ENCODE measurements at places on chromosomes 11 and 22.

DNA sequence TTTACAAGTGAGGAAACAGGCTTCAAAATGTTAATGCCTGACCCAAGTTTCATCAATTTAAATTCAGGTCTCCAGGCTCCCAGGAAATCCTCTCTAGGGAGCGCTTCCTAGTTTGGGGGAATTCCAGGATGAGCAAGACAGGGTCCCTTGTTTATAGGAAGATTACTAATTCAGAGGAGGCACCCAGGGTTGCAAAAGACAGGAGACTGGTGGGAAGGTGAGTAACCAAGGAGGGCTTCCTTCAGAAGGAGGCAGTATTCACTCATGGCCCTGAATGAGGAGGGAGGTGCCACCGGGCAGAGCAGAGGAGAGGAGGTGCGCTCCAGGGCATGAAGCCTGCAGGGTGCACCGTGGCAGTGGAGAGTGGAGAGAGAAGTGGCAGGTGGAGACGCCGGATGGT is 1.6 kb downstream of the TMEM132A start:
- no peak for DNase-seq

DNA sequence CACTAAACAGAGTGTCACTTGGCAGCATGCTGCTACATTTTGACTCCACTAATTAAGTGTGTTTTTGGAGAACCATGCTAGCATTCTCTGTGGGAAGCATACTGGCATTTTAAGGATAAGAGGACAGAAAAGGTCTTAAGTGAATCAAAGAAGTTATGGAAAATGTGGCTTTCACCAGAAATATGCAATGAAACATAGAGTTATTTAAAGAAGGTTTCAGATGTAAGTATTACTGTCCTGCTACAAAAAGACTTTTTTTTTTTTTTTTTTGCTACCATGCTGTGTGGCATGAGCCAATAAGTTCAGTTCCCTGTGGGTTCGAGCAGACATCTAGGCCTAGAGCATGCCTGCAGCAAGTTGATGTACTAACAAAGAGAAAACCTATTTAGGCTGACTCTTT is 187.6 kb downstream of the MSANTD4 start:
- no peak for DNase-seq

DNA sequence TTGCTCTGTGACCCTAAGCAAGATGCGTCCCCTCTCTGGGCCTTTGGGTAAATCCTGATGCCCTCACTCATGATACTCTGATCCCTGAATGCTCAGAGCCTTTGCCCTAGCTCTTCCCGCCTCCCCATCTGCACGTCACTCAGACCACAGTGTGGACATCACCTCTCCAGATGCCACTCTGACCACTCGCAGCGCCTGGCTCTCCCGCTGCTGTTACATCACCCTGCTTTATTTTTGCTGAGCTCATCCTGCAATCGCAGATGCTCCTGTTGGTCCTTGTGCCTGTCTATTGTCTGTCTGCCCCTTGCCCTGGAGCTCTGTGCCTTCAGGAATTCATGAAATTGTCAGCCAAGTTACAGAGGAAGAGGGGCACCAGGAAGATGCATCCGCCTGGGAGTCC is 5.5 kb downstream of the OSM start:
- no peak for DNase-seq

DNA sequence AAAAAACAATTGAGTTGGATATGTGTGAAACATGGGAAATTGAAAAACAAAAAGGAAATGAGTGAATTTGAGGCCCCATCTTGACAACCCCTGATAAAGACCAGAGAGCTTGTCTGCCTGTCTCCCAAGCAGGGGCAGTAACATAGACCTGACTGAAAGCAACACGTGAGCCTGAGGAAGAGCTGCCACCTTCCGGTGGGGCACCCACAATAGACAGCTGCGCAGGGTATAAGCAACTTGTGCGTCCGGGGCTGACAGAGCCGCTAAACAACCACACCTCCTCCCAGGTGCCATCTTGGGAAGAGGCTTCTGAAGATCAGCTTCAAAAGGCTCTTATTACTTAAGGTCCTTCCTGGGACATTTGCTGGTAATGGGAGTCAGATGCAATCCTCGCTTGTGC is 166.8 kb downstream of the NTM start:
- no peak for DNase-seq

DNA sequence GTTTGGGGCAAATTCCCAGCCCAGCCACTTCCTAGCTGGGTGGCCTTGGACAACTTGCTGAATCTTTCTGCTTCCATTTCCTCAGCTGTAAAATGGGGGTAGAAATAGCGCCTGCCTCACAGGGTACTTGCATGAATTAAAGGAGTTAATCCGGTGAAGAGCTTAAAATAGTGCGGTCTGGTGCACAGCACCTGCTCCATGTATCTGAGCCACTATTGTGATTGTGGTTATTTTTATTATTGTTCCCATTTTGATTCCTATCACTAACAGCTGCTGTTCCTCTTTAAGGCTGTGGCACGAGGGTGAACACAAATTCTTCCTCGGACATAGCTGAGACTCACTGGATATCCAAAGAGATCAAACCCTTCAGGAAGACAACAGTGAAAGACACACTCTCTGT is 46.9 kb upstream of the TP53I11 start:
- no peak for DNase-seq

GRCh38 chr22:49599691-49600455 is 227.8 kb downstream of the BRD1 start:
- no peak for DNase-seq

- peak; percentile 84 for DNase-seq
Measured at GRCh38 chr11:62560566-62561103, 13.1 kb downstream of the EEF1G start.

- DNase-seq = no peak
Measured at GRCh38 chr11:124890683-124891372, 6.8 kb downstream of the ROBO4 start.

DNA sequence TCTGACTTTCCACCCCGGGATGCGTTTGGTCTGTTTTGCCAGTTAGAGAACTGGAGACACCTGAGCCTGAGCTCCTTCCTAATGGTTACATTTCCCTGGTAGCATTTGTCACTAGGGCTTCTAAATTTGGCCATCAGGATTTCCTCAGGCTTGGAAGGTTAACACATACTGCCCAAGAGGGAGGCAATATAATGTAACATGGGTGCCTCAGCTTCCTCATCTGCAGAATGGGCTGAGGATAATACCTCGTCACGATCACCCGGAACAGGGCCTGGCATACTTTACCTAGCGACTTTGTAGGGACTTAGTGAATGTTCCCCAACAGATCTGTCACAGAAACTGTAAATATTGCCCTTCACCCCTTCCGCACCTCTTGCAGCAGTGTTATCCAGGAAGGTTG is 11.3 kb downstream of the IL17RA start:
- DNase-seq = no peak

GRCh38 chr22:45084400-45084920 is 74.7 kb upstream of the PHF21B start:
- DNase-seq = no peak

DNA sequence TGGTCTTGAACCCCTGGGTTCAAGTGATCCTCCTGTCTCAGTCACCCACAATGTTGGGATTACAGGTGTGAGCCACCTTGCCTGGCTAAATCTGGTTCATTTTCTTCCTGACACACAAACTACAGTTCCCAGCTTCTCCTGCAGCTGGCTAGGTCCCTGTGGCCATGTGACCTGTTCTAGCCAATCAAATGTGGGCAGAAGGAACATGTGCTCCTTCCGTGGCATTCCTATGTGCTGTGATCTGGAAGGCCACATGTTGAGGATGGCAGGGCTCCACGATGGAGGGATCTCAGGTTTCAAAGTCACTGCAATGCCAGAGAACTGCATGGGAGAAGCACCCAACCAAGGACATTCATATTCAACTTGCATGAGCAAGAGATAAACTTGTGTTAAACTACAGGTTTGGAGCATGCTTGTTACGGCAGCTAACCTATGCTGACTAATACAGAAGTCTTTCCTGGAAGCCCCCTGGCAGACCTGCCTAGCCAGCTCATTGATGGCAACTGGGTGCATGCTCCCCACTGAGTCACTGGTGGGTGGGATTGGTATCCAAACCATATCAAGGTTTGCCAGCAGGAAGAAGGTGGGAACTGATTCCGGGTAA is 86.0 kb downstream of the RPS6KA4 start:
- no peak for DNase-seq

- DNase-seq = peak; percentile 96
Measured at GRCh38 chr11:83156996-83157593, at the start of gene PCF11. TSS of gene PCF11 (plus strand) at chr11:83157131. CDS start at chr11:83157440, 309 bp downstream.

GRCh38 chr11:96207459-96208449 is 135.2 kb downstream of the MAML2 start:
- no peak for DNase-seq

DNA sequence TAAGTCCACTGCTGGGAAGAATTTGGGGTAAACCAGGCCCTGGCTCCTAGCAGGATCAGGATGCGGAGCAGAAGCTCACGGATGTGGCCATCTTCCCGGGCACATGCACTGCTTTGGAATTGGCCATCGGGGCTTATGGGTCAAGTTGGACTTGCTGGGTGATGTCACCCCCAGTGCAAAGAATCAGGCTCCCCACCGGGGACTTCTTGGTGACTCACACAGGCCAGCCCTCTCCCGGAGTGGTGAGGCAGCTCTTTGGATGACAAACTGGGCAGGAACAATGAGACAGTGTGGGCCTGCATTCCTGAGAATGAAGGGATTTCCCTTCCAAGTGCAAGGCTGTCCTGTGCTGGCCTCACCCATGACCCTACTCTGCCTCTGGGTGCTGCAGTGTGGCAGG is 128.8 kb upstream of the ANO1 start:
- no peak for DNase-seq

DNA sequence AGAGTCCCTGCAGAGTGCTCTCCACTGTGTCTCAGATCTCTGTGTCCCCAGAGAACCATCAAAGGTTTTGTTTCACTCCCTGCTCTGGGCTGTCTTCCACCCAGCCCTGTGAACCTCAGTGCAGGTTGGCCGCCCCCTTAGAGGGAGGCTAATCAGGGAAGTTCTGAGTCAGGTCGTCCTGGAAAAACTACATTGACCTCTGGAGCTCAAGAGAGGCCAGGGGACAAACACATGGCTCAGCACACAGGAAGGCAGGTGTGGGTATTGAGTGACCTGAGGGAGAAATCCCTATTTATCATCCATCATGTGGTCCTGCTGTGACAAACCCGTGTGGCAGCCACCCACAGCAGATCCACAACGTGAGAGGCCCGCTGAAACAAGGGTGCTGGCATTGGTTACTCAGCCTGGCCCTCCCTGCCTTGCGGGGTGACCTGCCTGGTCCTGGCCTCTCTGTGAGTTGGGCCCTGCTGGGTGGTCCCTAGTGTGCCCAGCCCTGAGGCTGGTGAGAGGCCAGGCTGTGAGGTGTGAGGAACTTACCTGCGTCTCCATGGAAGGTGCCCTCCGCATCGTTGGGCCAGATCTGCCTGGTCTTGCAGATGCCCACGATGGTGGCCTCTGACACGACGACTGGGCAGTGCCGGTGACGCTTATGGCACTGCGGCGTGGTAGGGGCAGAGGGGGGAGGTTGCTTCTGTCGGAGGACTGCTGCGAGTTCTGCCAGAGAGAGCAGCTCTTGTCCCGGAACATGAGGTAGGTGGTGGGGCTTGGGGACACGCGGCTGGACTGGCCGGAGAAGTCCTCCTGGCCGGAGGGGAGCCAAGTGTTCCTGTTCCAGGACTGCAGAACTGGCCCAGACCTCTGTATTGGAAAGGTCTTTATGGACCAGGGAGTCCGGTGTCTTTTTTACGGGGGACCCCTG is 669 bp upstream of the BCR start:
- DNase-seq = no peak

DNA sequence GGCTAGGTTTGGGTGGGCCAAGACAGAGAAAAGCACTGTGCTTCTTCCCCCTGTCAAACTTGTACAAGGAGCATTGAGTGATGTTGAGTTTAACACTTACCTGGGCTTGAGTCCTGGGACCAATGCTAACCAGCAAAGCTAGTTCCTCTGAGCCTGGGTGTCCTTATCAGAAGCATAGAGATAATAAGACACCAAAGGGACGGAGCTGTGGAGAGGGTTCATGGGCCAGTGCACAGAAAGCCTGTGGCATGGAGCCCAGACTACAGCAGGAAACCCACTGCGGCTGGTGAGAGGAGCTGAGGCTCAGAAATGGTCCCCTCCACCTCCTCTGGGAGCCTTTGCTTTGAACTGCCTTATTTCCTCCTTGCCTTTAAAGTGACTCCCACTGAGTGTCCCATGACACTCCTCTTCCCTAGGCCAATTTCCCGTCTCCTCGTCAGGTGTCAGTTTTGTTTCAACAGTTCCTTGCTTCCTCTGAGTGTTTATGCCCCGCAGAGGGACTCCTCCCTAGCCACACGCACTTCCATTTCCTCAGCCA is 9.4 kb downstream of the SLCO2B1 start:
- DNase-seq = no peak

- DNase-seq = no peak
Measured at GRCh38 chr11:37972691-37973090, 1374.7 kb upstream of the RAG2 start.

- DNase-seq = no peak
Measured at GRCh38 chr11:131609337-131609736, 238.9 kb downstream of the NTM start.

DNA sequence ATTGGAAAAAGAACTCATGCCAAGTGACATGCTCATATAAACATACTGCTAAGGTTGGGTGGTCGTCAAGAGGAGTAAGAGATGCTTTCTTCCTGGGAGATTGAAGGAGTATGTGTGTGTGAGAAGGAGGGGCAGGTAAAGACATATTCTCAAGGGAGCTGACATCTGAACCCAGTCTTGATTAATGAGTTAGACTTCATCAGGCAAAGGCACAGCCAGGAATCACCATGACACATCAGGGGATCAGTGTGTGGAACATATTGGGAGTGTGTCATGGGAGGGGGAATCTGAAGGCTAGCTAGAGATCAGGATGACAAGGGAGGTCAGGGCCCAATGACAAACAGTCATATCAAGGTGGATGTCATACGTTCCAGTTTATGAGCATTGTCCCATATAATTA is 14.9 kb downstream of the CNTF start:
- DNase-seq = no peak

DNA sequence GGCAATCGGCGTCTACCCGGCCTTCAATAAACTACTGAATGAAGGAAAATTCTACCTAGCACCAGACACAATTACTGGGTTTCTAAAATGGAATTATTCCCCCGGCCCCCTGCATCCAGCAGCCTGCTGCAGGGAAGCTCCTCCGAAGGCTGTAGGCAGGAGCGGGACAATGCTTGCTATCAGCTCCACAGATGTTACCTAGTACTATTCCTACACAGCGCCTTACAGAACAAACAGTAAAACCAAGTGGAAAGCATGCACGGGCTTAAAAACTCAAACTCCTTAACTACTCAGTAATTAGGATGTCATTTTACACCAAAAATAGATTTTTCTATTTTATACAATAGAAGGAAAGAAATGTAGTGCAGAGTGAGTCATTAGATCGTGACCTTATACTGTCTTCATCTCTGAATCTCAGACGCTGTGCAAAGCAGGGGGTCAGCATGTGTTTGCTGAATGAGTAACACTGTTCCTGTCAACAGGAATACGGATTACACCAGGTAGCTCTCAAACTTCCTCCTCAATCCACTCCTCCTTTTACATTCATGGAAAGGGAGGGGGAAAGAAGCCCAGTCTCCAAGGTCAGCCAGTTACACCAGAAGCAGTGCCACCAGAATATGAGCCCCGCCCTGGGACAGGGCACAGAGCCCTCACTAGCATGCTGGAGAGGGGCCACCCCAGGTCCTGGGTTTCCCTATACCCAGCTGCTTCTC is 74.9 kb downstream of the PACSIN2 start:
- no peak for DNase-seq

GRCh38 chr11:123057661-123058305 is 4.2 kb downstream of the HSPA8 start:
- DNase-seq = no peak

Measured in stimulated activated CD4-positive, alpha-beta T cell treated with anti-CD3 and anti-CD28 coated beads, Interleukin-4, amount 100 ng/mL, for 4 hours (primary cell).